Pancreas (tissue), 10 donors: ENCODE measurements at places on chromosomes 12 and 14. TPM values are rescaled to one million over a fixed set of nuclear protein-coding genes. Genes with fewer than 3 reads are reported as not detected.

Gene LHX5
- total RNA-seq, result not detected

GRCh38 chr12:107196681-107197080 is 103.3 kb upstream of the CRY1 start:
- H3K4me1 ChIP-seq, result no peaks in the 10 kb centered on the region
- no peak overlapping the region for H3K4me3 ChIP-seq
- H3K27ac ChIP-seq, result no peak overlapping the region
- no peaks in the 10 kb centered on the region for H3K27me3 ChIP-seq
- H3K36me3 ChIP-seq, result no peaks in the 10 kb centered on the region

GRCh38 chr12:47742253-47742825 is 16.3 kb downstream of the RAPGEF3 start:
- peaks cover 8% of the 10 kb centered on the region for H3K4me1 ChIP-seq
- no peak overlapping the region for H3K27ac ChIP-seq
- no peaks in the 10 kb centered on the region for H3K36me3 ChIP-seq
- no peak for DNase-seq
- no peak overlapping the region for H3K4me3 ChIP-seq

DNA sequence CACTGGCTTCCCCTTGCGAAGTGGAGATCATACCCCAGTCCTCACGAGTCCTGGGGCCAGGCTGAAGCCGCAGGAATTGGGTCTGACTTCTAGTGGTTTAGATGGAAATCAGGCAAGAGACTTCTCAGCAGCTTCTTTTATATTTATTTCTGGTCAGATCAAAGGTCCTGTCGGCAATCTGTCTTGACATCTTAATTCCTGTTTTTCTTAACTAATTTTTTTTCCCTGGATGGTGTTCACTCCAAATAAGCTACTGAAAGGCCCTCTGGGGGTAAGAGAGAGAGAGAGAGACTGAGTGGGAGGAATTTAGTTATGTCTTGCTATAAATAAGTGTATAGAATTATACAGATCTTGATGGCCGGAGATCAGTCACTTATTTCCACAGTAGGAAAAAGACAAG is 698.7 kb upstream of the TBX3 start:
- no peaks in the 10 kb centered on the region for H3K36me3 ChIP-seq
- DNase-seq, result no peak

Gene CCDC198
- total RNA-seq, result 28.5 TPM

- H3K27ac ChIP-seq, result no peak overlapping the region
- H3K4me3 ChIP-seq, result no peak overlapping the region
- H3K4me1 ChIP-seq, result peaks cover 4% of the 10 kb centered on the region
- no peaks in the 10 kb centered on the region for H3K36me3 ChIP-seq
- H3K27me3 ChIP-seq, result no peaks in the 10 kb centered on the region
Measured at GRCh38 chr12:84070292-84070691, 842.3 kb downstream of the SLC6A15 start.

DNA sequence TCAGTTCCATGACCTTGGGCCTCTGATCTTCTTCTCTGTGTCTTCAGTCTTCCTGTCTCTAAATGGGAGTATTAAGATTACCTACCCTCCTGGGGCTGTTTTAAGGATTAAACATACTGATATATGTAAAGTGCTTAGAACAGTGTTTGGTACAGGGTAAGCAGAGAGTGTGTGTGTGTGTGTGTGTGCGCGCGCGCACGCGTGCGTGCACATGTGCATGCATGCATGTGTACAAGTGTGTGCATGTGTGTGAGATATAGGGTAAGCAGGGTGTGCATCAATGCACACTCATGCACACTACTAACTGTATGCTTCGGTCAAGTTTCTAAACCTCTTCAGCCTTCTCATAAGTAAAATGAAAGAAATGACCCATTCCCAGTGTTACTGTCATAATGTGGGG is 196.6 kb downstream of the NTF3 start:
- no peaks in the 10 kb centered on the region for H3K27me3 ChIP-seq
- no peaks in the 10 kb centered on the region for H3K36me3 ChIP-seq
- no peak overlapping the region for H3K4me3 ChIP-seq

DNA sequence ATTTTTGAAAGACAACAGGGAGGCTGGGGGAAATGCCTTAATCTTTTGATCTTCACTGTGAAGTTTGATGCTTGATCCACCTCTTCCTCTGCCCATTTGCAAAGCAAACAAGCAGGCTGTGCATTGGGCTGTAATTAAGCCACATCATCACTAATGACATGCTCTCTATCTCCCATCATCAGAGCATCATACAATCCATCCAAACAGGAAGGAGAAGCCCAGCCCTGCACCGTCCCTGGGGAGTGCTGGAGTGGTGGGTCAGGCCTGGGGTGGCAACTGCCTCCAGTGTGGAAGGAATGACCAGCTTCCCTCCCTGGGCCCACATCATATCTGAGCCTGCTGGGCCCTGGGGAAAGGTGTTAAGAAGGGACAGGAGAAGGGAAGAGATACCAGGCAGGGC is 6.9 kb upstream of the KRT74 start:
- no peaks in the 10 kb centered on the region for H3K4me1 ChIP-seq
- no peak overlapping the region for H3K27ac ChIP-seq
- H3K4me3 ChIP-seq, result no peak overlapping the region
- H3K36me3 ChIP-seq, result no peaks in the 10 kb centered on the region
